ACHN (cell line): ENCODE measurements at places on chromosomes 7 and 10.

DNA sequence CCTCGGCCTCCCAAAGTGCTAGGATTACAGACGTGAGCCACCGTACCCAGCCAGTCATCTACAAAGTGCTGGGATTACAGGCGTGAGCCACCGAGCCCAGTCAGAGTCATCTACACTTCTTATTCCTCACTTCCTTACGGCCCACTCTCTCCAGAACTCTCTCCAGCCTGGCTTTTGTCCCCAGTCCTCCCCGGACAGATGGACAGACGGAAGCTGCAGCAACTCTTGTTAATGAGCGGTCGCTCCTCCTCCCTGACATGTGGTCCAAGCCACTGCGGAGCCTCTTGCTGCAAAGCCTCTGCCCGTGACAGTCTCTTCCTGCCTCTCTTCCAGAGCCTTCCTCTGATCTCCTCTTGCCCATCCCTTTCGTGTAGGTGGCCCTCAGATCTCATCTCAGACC is 45.9 kb downstream of the TMEM270 start:
- no peak for DNase-seq

DNA sequence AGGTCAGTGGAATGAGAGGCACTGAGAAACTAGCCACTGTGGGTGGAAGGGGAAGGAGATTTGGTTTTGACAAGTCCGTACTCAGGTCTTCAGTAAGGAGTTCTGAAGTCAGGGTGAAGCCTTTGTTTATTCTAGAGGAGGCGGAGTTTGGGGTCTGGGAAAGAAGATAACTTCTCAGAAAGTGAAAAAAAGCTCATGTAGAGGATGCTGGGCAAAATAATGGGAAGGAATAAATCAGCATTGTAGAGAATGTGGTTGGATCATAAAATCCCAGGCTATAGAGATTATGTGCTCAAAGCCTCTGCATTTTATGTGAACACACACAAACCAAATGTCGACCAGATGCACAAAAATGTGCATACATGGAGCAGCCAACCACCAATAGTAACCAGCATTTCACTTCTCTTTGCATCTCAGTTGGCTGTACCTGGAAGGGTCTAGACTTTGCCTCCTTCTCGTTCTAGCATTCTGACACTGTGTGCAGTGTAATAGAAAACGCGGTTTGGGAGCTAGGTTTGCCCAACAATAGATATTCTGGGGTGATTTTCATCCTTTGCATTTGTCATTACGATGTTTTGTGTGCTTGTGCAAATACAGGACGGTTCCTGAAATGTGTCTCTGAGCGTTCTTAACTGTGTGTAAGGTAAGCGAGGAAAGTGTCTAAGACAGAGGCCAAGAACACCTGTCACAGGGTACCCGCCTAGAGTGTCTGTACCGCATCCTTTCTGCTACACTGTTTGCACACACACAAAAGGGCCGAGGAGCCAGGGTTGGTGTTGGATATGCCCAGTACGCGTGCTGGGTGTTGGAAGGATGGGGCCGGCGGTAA is 603 bp upstream of the HECW1 start:
- DNase-seq = no peak

DNA sequence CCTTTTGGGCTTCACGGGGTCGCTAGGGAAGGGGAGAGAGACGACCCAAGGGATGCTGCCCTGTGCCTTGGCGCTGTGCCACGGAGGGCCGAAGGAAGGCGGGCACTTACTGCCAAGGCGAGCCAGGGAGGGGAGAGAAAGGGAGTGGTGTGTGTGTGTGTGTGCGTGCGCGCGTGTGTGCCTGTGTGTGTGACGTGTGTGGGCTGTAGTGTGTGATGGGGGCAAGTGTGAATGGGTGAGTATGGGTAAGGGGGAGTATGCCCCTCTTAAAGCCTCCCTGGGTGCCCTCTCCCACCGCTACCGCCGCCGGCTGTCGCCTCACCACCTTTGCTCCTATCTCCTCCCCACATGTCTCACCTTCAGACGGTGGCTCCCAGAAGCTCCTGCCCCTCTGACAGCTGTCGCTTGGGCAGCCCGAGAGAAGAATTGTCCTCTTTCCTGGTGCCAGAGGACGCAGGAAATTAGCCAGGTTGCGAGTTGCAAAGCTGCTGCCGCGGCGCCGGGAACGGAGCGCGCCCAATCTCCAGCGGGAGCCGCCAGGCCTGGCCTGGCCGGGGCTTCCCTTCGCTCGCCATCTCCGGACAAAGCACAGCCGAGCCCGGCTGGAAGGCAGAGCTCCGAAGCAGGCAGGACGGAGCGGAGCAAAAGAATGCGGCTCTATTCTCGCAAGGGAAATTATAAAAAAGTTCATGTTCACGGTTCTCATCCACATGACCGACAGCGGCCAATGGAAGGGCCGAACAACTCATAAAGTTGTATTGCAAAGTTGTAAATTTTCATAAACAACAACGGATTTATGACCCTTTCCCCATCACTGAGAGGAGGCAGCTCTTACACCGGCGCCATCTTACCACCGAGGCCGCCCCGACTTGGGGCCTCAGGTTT is at the start of gene HOXA3:
Gene HOXA3, minus strand, starts transcription at position 653 of the 885 bp plus-strand sequence. CDS start 41,943 bp downstream, outside the sequence.
- DNase-seq = peak; percentile 69

- no peak for DNase-seq
Measured at GRCh38 chr10:1280466-1281404, 224.6 kb downstream of the WDR37 start.

GRCh38 chr7:46133072-46133471 is 212.0 kb upstream of the IGFBP3 start:
- DNase-seq = no peak

- no peak for DNase-seq
Measured at GRCh38 chr7:63030061-63030460, 968.6 kb upstream of the ZNF722 start.

- DNase-seq = no peak
Measured at GRCh38 chr10:34729619-34730018, 85.5 kb downstream of the PARD3 start.

- DNase-seq = no peak
Measured at GRCh38 chr10:124517931-124518330, 56.3 kb downstream of the LHPP start.

DNA sequence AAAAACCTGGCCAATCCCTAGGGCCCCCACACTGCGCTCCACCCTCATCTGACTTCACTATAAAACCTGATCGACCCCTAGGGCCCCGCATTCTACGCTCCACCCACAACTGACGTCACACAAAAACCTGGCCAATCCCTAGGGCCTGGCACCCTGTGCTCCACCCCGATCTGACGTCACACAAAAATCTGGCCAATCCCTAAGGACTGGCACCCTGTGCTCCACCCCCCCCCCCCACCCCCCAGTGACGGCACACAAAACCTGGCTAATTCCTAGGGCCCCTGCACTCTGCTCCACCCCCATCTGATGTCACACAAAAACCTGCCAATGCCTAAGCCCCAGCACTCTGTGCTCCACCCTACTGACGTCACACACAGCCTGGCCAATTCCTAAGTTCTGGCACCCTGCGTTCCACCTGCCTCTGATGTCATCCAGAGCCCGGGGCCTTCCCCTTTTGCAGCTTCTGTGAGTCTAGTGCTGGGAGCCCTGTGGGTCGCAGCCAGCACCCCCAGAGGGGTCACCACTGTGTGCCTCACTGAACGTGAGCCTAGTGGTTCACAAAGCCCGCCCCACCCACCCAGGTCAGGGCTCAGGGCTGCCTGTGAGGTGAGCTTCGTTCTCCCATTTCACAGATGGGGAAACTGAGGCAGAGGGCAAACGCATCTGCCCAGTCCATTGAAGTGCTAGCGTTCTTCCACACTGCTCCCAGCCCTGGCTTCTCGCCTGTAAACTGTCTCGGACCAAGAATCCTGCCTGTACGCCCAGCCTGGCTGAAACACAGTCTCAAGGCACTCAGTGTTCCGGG is 40.6 kb downstream of the MICALL2 start:
- peak; percentile 46 for DNase-seq

DNA sequence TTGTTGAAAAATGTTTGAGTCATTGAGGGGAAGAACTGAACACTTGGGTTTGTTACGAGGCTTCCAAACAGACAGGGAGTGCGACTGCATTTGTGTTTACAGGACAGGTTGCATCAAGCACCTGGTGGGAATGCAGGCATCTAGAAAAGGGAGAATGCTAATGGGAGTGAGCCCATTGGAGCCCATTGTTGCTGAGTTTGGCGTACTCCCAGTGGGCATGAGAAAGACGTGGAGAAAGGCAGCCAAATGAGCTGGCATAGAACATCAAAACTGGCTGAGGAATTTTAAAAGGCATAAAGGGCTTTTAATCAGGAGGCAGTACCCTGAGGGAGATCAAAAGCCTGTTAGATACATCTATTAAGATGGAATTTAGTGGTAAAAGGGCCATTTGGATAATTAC is 171.6 kb upstream of the NPSR1 start:
- DNase-seq = no peak

DNA sequence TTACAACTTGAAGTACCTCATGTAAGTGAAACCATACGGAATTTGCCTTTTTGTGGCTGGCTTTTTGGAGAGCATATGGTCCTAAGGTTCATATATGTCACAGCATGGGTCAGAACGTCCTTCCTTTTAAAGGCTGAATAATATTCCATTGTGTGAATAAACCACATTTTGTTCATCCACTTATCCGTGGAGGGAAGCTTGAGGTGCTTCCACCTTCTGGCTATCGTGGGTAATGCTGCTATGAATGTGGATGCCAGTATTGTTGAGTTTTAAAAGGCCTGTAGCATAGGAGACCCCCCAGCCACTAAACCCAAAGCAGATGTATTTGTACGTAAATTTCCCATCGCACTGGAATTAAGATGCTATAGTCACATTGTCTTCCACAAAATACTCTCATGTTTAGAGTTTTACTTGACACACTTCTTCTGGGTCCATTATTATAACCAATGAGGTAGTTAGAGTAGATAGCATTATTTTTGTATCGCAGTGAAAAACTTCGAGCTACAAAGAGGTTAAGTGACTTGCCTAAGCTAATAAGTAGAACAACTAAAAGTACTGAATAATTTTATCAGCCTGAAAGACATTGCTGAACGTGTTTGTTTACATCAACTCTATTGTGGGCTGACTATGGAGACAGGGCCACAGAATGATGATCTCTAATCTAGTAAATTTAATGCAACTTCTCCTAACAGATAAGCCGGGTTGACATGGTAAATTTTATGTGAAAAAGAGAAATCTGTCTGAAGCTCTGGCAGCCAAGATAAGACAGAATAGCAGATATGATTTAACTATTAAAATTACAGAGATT is 183.0 kb upstream of the CTBP2 start:
- DNase-seq = peak; percentile 53

DNA sequence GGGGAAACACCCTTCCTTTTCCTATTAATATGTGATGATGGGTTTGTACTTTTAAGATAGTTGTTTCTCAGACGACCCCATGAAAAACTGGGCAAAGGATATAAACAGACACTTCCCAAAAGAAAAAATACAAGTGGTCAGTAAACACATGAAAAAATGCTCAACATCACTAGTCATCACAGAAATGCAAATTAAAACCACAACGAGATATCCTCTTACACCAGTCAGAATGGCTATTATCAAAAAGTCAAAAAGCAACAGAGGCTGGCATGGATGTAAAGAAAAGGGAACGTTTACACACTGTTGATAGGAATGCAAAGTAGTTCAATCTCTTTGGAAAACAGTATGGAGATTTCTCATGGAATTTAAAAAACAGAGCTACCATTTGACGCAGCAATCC is 111.4 kb upstream of the ZEB1 start:
- DNase-seq = no peak

DNA sequence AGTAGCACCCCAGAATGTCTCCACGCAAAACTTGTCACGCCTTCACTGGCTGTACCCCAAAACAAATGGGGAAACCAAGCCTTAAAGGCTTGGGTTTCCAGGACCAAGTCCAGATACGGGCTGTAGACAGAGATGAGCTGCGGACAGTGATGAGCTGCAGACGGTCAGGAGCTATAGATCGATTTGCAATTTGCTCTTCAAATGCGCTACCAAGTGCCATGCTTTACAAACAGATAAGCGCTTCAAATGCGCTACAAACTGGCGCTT is 658 bp upstream of the SGCE start:
- DNase-seq = no peak

- no peak for DNase-seq
Measured at GRCh38 chr10:97879241-97879640, 29.6 kb downstream of the GOLGA7B start.

GRCh38 chr7:139355320-139355719 is 4.4 kb upstream of the LUC7L2 start:
- no peak for DNase-seq

DNA sequence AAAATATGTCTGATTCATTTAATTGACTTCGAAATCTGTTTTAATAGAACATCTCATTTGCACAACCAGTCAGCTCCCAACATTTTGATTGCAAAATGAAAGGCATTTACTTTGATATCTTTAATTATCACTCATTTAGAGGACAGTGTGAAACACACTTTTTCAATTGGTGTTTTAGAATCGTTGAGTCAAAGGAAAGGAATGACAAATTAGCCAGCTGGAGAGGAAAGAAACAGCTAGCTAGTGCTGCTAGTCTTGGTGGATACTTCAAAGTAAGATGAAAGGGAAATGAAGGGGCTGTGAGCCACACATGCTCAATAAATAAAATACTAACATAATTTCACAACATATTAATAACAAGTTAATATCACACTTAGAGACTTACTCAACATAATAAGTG is 570.2 kb downstream of the PHTF2 start:
- no peak for DNase-seq

GRCh38 chr7:16982640-16983350 is 101.0 kb upstream of the AGR3 start:
- peak; percentile 68 for DNase-seq

- DNase-seq = no peak
Measured at GRCh38 chr10:128901236-128901635, 565.8 kb upstream of the MGMT start.

DNA sequence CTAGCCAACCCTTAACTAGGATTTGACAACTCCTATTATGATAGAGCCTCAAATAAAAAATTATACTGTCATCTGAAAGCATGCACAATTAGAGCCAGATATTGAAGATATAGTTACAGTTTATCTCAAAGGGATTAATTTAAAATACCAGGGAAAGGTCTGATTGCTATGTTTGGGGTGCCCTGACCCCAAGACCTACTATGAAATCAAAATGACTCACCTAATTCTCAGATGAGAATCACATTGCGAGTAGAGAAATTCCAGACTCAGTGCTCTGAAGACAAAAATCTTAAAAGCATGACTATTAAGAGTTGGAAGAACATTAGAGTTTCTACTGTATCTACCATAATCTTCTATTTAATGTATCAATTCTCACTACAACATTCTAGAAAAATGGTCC is 297.1 kb downstream of the AHR start:
- DNase-seq = no peak

DNA sequence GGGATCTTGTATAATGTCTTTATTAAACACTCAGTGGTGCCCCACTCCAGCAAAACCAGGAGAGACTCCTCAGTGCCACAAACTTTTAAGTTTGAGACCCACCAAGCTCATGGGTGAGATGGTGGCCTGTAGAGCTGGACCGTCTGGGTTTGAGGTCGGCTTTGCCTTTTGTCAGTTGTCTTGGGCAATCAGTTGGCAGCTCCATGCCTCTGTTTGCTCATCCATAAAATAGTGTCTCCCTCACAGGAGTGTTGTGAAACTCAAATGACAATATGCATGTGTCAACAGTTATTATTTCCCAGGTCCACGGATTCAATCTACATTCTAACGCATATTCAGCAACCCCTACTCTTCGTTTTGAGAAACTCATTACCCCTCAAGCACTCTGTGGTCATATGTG is 367.8 kb upstream of the C7orf33 start:
- no peak for DNase-seq
